Activated CD4-positive, alpha-beta T cell treated with anti-CD3 and anti-CD28 coated beads, Interleukin-2, amount 50 U/mL, for 48 hours (primary cell): ENCODE measurements at places on chromosomes 13 and 19.

DNA sequence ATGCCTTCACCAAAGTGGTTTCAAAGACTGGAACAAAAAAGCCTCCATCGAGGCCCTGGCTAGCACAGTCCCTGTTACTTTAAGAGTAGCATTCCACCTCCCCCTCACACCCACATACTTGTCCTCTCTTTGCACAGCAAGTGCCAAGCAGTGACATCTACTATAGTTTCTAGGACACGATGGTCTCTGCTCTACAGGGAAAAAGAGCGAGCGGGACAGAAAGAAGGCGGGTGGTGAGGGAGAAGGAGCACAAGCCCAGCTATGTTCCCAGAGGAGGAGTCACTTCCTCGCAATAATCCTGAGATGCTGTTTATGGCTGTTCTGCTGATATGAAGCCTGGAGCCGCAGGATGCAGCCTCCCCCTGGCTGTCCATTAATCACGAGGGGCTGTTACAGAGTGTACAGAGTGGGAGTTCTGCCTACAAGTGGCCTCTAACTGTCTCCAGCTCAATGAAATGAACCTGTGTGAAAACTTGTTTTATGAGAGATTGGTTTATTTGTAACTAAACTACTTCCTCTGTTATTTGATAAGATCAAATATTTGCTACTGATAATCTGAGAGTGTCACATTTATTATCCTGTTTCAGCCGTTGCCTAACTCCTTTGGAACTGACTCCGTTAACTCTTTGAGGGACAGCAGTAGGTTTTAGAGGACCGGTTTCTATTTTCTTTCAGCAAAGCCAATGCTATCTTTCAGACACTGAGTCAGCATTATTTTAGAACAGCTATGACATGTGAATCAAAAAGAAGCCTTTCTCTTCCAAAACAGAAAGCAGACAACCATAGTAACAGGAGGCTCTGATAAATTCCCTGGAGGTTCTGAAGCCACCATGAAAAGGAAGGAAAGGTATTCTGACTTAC is 208.0 kb downstream of the SPRY2 start:
- DNase-seq = no peak

GRCh38 chr13:23506071-23506806 is 64.0 kb upstream of the TNFRSF19 start:
- no peak for DNase-seq

DNA sequence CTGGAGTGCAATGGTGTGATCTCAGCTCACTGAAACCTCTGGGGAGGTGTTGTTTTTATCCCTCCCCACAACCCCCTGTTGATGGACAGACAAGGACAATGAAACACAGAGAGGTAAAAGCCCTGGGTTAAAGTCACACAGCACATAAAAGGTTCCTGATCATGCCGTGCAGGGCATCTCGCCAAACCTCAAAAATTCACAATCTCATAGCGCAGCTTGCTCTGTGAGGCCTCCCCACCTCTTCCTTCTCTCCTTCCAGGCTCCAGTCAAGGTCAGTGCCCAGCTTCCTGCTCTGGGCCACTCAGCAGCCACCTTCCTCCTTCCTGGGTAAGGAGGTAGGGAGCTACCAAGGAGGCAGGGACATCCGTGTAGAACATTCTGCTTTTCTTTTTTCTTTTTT is 2.3 kb downstream of the FUT2 start:
- no peak for DNase-seq

GRCh38 chr13:60210510-60211330 is 47.0 kb upstream of the DIAPH3 start:
- no peak for DNase-seq

DNA sequence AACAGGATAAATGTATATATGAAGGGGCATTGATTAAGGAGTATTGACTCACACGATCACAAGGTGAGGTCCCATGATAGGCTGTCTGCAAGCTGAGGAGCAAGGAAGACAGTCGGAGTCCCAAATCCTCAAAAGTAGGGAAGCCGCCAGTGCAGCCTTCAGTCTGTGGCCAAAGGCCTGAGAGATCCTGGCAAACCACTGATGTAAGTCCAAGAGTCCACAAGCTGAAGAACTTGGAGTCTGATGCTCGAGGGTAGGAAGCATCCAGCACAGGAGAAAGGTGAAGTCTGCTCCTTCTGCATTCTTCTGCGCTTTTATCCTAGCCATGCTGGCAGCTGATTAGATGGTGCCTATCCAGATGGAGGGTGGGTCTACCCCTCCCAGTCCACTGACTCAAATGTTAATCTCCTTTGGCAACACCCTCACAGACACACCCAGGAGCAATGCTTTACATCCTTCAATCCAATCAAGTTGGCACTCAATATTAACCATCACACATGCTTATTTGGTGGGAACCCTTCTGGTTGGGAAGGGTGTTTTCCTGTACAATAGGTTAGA is 55.1 kb downstream of the SLAIN1 start:
- no peak for DNase-seq

GRCh38 chr19:45320997-45321775 is 1.5 kb downstream of the CKM start:
- no peak for DNase-seq

- DNase-seq = no peak
Observed at GRCh38 chr13:50529154-50529882, 314.2 kb downstream of the DLEU7 start.

- DNase-seq = no peak
Observed at GRCh38 chr13:52835071-52835839, 13.2 kb downstream of the PCDH8 start.

GRCh38 chr13:40207001-40207478 is 459.4 kb downstream of the FOXO1 start:
- no peak for DNase-seq

DNA sequence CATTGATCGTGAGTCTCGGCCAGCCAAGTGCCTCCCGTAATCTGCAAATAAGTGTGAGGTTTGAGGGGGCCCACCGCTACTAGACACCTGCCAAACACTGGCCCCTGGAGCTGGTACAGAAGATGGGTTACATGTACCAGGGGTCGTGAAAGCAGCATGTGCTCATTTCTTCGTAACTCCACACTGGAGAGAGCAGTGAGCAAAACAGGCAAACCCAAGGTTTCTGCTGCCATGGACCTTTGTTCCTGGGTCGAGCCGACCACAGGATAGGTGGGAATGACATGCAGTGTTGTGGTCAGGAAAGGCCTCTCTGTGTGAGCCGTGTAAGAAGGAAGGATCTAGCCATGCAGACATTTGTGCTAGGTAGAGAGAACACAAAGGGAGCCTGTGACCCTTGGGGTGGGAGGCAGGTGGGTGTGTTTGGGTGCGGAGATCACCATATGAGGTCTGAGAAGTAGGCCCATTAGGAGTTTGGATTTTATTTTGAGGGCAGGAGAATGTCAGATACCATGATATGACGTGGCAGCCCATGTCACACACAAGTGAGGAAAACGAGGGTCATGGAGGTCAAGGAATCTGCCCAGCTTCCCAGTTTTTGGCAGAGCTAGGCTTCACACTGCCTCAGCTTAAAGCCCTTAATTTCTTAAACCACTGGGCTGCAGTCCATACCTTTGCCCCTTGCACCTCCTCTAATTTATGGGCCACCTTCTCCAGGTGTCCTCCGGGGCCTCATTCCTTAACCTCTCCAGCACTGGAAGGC is 919 bp downstream of the GTF3A start:
- DNase-seq = peak; percentile 29

DNA sequence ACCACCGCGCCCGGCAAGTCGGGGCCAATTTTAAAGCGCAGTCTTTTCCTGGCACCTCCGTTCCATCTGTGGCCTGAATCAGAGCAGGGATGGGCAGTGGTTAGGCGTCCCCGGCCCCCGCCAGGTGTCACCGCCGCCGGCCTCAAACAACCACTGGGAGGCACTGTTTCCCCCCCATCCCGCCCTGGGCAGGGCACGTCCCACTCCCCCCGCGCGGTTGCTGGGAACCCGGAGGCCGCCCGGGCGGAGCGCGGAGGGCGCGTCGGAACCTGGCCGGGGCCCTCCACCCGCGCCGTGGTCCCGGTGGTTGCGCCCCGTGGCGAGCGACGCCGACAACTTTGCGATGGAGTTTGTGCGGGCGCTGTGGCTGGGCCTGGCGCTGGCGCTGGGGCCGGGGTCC is at the start of gene GRIN3B:
Gene GRIN3B, plus strand, starts transcription at position 325 of the 400 bp plus-strand sequence. Its CDS starts 19 bp downstream, at position 344.
- DNase-seq = peak; percentile 80
